ENCODE measurements at places on chromosomes 7 and 10.

DNA sequence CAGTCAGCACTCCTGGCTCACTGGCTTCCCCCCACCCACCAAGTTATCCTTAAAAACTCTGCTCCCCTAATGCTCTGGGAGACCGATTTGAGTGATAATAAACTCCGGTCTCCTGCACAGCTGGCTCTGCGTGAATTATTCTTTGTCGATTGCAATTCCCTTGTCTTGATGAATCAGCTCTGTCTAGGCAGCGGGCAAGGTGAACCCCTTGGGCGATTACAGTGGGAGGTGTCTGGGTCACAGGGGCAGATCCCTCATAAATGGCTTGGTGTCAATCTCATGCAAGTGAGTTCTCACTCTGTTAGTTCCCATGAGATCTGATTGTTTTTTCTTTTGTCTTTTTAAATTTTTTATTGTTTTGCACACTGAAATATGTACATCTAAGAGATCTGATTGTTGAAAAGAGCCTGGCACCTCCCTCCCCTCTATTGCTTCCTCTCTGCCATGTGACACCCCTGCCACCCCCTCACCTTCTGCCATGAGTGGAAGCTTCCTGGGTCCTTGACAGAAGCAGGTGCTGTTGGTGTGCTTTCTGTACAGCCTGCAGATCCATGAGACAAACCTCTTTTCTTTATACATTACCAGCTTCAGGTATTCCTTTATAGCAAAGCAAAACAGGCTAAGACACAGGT lies 20.5 kb downstream of the OTUD1 start:
- no peak for DNase-seq

DNA sequence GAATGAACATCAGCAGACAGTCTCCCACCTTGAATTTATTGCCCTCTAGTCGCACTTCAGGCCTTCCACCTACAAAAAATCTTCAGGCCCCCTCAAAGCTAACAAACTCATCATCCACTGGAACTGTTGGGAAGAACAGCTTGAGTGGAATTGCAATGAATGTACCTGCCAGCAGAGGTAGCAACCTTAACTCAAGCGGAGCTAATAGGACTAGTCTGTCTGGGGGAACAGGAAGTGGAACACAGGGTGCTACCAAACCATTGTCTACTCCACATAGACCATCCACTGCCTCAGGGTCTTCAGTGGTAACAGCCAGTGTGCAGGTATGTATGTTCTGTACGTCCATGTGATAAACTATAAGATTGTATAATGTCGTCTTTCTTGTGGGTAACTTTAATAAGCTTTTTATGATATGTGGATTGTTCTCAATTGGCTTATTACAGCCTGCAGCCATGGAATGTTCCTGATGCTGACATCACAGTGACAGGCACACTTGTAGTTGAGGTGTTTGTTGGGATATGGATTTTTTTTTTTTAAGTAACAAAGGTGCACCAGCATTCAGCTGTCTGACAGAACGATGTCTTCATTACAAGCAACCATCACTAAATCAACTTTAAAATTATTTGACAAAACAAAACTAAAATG lies 53.3 kb downstream of the UBN2 start:
- no peak for DNase-seq

- no peak for DNase-seq
These were observed 33.8 kb upstream of the FZD8 start for GRCh38 chr10:35675846-35676245.

GRCh38 chr7:6160191-6160623 lies 112.2 kb downstream of the CYTH3 start:
- no peak for DNase-seq
